Activated naive CD8-positive, alpha-beta T cell treated with anti-CD3 and anti-CD28 coated beads for 36 hours (primary cell): ENCODE measurements at places on chromosomes 1 and 21. TPM values are rescaled to one million over a fixed set of nuclear protein-coding genes. Genes with fewer than 3 reads are reported as not detected.

The RPTN gene
- total RNA-seq, result not detected

The SLAMF6 gene
- total RNA-seq, result 46.8 TPM

The ZBTB18 gene
- total RNA-seq, result 5.6 TPM

GRCh38 chr1:68919075-68919474 is 422.2 kb upstream of the DEPDC1 start:
- no peak for DNase-seq

GRCh38 chr1:67193704-67194103 is 27.4 kb downstream of the IL23R start:
- DNase-seq, result no peak

DNA sequence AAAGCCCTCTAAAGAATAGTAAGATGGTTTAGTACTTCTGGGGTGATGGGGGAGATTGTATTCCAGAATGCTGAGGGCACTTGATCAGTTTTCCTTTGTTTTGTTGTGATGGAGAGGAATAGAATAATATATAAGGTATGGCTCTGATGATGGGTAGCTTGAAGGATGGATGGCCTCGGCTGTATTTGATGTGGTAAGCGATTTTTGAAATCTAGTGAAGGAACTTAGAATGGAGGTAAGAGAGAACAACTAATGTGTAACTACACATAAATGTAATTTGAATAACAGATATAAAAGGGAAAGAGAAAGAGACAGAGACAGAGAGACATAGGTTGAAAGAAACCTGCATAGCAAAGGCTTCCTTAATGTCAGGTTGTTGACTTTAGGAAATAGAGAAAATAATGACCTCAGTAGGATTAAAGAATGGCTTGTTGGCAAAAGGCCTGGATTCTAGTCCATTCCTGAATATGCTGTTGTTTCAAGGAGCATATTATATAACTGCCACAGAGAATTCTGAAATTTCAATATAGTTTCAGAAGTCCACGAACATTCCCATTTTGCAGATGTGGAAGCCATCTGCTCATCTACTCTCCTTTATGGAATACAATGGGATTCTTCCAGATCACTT is 58.7 kb downstream of the NIBAN1 start:
- DNase-seq, result no peak

DNA sequence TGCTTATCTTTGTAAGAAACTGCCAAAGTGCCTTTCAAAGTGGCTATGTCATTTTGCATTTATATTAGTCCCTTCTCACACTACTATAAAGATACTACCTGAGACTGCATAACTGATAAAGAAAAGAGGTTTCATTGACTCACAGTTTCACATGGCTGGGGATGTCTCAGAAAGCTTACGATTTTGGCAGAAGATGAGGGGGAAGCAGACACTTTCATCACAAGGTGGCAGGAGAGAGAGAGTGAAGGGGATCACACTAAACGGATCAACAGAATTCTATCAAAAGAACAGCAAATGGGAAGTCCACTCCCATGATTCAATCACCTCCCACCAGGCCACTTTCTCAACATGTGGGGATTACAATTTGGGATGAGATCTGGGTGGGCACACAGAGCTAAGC is 1352.0 kb upstream of the B3GALT2 start:
- no peak for DNase-seq

DNA sequence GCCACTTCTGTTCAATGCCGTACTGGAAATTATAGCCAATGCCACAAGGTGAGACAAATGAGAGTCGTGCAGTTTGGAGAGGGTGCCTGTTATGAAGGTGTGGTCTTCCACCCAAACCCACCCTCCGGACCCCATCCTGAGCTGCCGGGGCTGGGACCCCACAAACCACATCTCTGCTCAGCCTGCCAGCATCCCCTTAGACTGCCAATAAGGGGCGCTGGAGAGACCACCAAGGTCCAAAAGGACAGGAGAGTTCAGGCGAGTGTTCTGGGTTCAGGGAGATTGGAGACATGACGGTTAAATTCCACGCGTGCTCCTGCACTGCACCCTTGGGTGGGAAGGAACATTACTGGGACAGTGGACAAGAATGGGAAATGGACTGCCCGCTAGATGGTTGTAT is 48.7 kb upstream of the COL18A1 start:
- DNase-seq, result no peak

DNA sequence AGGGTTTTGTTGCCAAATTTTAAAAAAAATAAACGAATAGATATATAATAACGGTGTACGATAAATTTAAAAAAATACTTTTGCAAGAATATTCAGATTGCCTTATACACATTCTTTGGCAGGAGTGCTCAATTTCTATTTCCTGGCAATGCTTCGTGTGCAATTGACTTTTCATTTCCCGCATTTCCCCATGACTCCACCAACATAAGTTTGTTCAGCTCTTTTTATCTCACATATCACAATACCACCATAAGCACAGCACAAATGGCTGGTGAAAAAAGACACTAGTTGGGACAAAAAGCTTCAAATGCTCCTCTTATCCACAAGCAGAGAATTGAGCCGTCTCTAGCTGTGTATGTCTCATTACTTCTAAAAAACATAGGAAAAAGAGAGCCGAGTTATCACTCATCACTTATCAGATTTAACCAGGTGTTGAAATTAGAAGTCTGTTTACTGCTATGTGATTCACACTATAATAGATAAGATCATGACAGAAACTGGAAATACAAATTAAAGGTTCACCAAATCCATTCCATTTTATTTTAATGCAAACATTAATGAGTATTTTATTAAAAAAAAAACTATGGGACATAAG is 28.9 kb upstream of the RGS1 start:
- no peak for DNase-seq

DNA sequence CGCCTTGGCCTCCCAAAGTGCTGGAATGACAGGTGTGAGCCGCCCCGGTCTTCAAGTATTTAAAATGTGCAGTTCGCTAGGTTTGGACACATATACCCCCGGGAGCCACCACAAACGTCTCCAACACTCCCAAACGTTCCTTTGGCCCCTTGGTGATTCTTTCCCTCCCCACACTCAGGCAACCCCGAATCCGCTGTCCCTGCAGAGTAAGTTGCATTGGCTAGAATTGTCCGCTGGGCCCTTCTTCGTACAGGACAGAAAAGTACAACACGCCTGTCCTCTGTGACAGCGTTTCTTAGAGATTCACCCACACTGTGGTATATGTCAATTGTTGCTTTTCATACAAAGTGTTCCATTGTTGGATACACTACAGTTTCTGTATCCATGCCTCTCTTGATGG is 3.2 kb upstream of the PERM1 start:
- no peak for DNase-seq

- DNase-seq, result no peak
Measured at GRCh38 chr1:208159555-208160258, 84.5 kb downstream of the PLXNA2 start.

GRCh38 chr21:37159053-37159776 is 86.2 kb downstream of the TTC3 start:
- peak; percentile 40 for DNase-seq

- no peak for DNase-seq
Measured at GRCh38 chr1:65681096-65681495, 111.6 kb upstream of the PDE4B start.
